ENCODE measurements at places on chromosomes 6 and 20. TPM values are rescaled to one million over a fixed set of nuclear protein-coding genes. Genes with fewer than 3 reads are reported as not detected.

The PRRT1 gene
- total RNA-seq, result 1.3 TPM

The IMPG1 gene
- not detected for total RNA-seq

The DYNLT2 gene
- total RNA-seq, result 0.64 TPM

The COL21A1 gene
- 173 TPM for total RNA-seq

The BPIFB6 gene
- total RNA-seq, result not detected

The TINAG gene
- total RNA-seq, result not detected

The ZC2HC1B gene
- not detected for total RNA-seq

GRCh38 chr20:34074101-34074760 is 37.8 kb downstream of the EIF2S2 start:
- no peak for DNase-seq
- H3K27ac ChIP-seq, result peak overlapping the region; percentile 45
- H3K4me1 ChIP-seq, result peaks cover 14% of the 10 kb centered on the region
- H3K4me3 ChIP-seq, result no peak overlapping the region

DNA sequence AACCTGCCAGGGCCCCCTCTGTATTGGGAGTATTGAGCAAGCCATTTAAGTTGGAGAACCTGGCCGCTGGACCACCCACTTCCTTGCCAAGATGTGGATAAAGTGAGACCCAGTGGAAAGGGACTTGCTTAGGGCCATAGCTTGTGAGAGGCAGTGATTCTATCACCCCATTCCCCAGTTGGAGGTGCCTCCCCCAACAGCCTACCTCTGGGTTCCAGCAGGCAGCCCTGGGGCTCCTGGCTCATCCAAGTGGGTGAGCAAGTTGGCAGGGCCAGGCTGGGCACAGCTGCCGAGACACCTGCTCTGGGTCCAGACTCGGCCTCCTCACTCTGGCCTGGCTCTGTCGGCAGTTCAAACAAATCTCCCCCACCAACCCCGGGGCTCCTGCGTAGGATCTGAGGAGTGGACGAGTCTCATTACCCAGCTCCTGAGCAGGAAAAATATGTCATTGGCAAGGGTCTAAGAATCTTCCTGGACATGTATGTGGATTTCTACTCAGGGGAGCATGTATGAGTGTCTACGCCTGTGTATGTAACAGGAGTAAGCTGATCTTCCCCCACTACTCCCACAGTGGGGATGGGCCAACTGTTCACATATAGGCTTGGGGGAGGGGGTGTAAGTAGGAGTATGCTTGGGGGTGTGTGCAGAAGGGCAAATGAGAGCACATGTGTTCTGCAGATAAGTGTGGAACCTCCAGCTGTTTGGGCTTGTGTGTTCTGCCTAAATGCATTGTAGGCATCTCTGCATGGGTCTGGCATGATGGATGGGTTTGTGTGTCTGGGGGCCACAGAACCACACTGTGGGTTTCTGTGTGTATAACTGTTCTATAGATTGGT is 1.9 kb downstream of the ID1 start:
- DNase-seq, result no peak
- H3K4me3 ChIP-seq, result peak overlapping the region; percentile 99
- peak overlapping the region; percentile 81 for H3K27ac ChIP-seq
- H3K36me3 ChIP-seq, result no peaks in the 10 kb centered on the region
- H3K4me1 ChIP-seq, result peaks cover 62% of the 10 kb centered on the region

DNA sequence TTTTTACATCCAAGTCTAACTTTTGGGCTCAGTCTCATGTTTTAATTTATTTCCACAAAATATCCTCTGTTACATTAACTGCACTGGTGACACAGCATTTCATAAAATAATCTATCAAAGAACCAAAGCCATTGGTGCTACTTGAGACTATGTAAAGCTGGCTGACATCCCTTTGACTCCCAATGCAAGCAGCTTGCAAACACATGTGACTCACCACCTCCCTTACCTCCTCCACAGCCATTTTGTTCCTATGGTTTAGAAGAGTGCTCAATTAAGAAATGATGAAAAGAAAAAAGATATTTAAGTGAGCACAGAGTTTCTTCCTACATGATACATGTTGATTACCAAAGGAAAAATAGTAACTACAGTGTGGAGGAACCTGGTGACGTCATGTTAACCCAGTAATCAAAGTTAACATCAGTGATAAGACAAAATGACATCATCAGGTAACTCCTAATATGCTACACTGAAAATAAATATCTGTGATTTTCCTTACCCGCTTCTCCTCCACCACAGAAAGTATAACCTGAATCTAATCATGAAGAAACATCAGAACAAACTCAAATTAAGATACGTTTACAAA is 53.3 kb upstream of the LGSN start:
- H3K4me1 ChIP-seq, result no peaks in the 10 kb centered on the region
- no peak overlapping the region for H3K27ac ChIP-seq
- no peak overlapping the region for H3K4me3 ChIP-seq
- H3K36me3 ChIP-seq, result no peaks in the 10 kb centered on the region

GRCh38 chr6:6597682-6598081 is 9.2 kb downstream of the LY86 start:
- no peak for DNase-seq
- H3K4me1 ChIP-seq, result peaks cover 5% of the 10 kb centered on the region

GRCh38 chr20:19783966-19784401 is 25.9 kb downstream of the RIN2 start:
- no peak overlapping the region for H3K4me3 ChIP-seq
- no peaks in the 10 kb centered on the region for H3K27me3 ChIP-seq
- H3K4me1 ChIP-seq, result peaks cover 71% of the 10 kb centered on the region
- H3K27ac ChIP-seq, result peak overlapping the region; percentile 97
- peaks cover 2% of the 10 kb centered on the region for H3K36me3 ChIP-seq
- no peak for DNase-seq

- DNase-seq, result no peak
- H3K4me1 ChIP-seq, result peaks cover 30% of the 10 kb centered on the region
- peaks cover 1% of the 10 kb centered on the region for H3K27me3 ChIP-seq
- H3K36me3 ChIP-seq, result no peaks in the 10 kb centered on the region
- H3K27ac ChIP-seq, result peak overlapping the region; percentile 89
- peak overlapping the region; percentile 79 for H3K4me3 ChIP-seq
Measured at GRCh38 chr6:70667256-70667710, 400 bp upstream of the SMAP1 start.

DNA sequence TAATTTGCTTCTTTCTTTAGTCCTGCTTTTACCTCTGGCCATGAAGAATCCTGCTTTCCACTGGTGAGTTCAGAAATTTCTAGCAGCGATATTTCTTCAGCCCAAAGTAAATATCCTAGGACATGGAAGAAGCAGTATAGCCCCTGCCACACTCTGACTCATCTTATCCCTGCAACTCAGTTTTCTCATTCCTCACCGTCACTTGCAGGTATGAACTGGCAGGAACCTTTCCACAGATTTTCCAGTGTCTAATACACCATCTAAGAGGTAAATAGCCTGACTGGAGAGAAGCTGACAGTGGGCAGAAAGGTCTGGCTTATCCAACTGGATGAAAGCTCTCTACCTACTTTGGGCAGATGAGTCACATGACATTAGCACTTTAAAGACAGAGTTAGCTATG is 816.7 kb upstream of the FLRT3 start:
- DNase-seq, result no peak
- no peak overlapping the region for H3K27ac ChIP-seq

GRCh38 chr6:144179828-144180227 is 29.5 kb downstream of the STX11 start:
- H3K4me1 ChIP-seq, result peaks cover 6% of the 10 kb centered on the region
- no peak overlapping the region for H3K27ac ChIP-seq
- no peak for DNase-seq

DNA sequence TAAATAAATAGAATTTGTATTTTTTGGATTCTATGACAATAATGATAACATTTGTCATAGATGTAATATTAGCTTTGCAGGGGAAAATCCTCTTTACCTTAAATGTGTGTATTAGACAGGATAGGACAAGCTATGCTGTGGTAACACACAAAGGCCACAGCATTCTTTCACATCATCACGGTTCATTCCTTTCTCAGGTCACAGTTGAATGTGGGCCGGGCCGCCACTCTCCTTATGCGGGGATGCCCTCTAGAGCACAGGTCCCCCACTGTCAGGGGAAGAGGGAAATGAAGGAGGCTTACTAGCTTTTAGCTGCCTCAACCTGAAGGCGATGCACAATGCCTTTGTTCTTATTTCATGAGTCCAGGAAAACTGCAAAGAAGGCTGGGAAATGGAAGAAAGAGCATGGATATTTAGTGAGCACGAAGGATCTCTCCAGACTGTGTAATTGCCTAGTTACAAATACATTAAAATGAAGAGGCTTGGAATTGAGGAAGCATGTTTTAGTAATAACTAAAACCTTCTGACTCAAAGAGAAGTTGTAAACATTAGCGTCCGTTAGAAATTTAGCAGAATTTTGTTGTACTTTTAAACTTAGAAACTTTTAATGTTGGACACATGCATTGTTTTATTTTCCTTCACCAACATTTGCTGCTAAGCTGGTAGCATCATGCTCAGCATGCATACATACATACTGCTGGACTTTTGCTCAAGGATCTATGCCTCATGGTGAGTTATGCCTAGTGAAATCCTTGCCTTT is 248.9 kb upstream of the FOXQ1 start:
- no peaks in the 10 kb centered on the region for H3K36me3 ChIP-seq
- no peak overlapping the region for H3K4me3 ChIP-seq

GRCh38 chr6:43052842-43053544 is 658 bp downstream of the CUL7 start:
- no peak for DNase-seq
- H3K4me3 ChIP-seq, result peak overlapping the region; percentile 98
- peaks cover 27% of the 10 kb centered on the region for H3K36me3 ChIP-seq
- peak overlapping the region; percentile 97 for H3K27ac ChIP-seq
- H3K4me1 ChIP-seq, result peaks cover 46% of the 10 kb centered on the region

GRCh38 chr6:93792746-93793145 is 373.4 kb upstream of the EPHA7 start:
- H3K4me1 ChIP-seq, result peaks cover 73% of the 10 kb centered on the region
- H3K27me3 ChIP-seq, result no peaks in the 10 kb centered on the region
- H3K4me3 ChIP-seq, result peak overlapping the region; percentile 8
- peak overlapping the region; percentile 79 for H3K27ac ChIP-seq

DNA sequence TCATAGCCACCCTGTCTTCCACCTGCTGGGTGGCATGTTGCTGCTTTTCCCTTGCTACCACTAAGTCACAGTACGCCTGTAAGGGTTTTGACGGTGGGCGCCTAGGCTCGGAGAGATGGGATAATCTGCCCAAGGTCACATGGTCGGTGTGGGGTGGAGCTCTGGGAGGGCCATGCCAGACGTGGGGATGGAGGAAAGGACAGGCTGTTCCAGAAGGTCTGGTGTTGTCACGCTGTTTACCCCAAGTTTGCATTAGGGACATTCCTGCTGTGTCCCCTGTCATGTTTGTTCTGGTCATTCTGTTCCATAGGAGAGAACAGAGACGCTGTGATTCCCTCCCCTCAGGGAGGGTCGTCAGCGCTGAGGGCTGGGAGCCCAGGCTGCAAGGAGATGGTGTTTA is 16.1 kb downstream of the IP6K3 start:
- peaks cover 6% of the 10 kb centered on the region for H3K36me3 ChIP-seq
- no peak overlapping the region for H3K27ac ChIP-seq
- H3K4me3 ChIP-seq, result no peak overlapping the region
- no peaks in the 10 kb centered on the region for H3K27me3 ChIP-seq
- DNase-seq, result no peak
- H3K4me1 ChIP-seq, result no peaks in the 10 kb centered on the region

DNA sequence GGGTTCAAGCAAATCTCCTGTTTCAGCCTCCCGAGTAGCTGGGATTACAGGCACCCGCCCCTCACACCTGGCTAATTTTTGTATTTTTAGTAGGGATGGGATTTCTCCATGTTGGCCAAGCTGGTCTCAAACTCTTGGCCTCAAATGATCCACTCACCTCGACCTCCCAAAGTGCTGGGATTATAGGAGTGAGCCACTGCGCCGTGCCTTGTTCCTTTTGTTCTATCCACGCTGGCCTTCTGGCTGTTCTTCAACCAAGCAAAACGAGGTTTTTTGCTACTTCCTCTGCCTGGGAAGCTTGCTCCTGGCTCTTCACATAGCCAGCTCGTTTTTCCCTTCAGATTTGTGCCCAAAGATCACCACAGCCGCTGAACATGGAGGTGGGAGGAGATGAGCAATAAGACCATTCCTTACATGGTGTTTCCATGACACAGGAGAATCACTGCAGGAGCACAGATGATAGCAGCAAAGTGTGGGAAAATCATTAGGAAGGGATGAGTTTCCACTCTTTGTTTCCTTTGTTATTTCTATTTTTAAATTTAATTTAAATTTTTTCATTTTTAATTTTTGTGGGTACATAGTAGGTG is 201.0 kb upstream of the ZNF217 start:
- peaks cover 34% of the 10 kb centered on the region for H3K4me1 ChIP-seq
- no peaks in the 10 kb centered on the region for H3K36me3 ChIP-seq
- H3K27me3 ChIP-seq, result no peaks in the 10 kb centered on the region
- no peak for DNase-seq
- H3K4me3 ChIP-seq, result no peak overlapping the region
- peak overlapping the region; percentile 89 for H3K27ac ChIP-seq

DNA sequence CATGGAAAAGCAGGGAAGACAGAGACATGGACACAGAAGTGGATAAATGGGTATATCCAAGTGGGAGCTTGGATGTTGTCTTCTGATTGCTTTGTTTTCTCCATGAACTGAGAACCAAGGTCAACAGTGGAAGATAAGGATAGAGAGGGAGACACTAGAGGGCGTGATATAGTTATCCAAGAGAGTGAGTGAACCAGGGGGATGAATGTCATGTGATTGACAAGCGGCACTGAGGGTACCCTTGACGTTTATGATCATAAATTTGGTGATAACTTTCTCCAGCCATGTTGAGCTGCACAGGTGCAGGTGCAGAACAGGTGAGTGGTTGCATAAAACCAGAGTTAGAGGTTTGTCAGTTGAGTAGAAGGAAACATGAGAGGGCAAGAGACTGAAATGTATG is 20.7 kb downstream of the EBF4 start:
- peaks cover 10% of the 10 kb centered on the region for H3K27me3 ChIP-seq
- no peaks in the 10 kb centered on the region for H3K4me1 ChIP-seq
- H3K36me3 ChIP-seq, result peaks cover 5% of the 10 kb centered on the region
- no peak for DNase-seq
- H3K27ac ChIP-seq, result no peak overlapping the region

- H3K27me3 ChIP-seq, result no peaks in the 10 kb centered on the region
- H3K4me3 ChIP-seq, result no peak overlapping the region
- no peaks in the 10 kb centered on the region for H3K4me1 ChIP-seq
- H3K36me3 ChIP-seq, result no peaks in the 10 kb centered on the region
- DNase-seq, result no peak
- no peak overlapping the region for H3K27ac ChIP-seq
Measured at GRCh38 chr6:46258249-46258648, 87.5 kb upstream of the ENPP5 start.

- H3K4me1 ChIP-seq, result peaks cover 34% of the 10 kb centered on the region
- peaks cover 2% of the 10 kb centered on the region for H3K36me3 ChIP-seq
- no peak overlapping the region for H3K27ac ChIP-seq
- no peak overlapping the region for H3K4me3 ChIP-seq
- no peaks in the 10 kb centered on the region for H3K27me3 ChIP-seq
Measured at GRCh38 chr6:45643126-45643525, 265.4 kb upstream of the SUPT3H start.

DNA sequence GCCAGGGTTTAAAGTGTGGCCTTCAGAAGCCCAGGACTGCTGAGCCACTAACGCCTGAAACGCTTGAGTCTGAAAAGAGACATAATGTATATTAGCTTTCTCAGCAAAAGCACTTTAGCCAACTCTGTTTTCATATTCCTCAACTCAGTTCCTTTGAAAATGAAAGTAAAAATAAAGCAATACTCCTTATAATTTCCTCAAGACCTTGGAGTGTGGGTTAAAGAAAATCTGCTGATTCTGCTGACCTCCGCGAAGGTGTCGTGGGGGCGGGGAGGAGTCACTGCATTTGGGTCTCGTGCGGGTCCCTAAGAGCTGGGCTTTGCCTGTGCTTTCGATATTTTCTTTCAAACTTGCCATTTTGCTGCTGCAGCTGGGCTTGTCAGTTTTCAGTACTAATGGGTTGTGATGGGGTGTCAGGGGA is 142.2 kb upstream of the ARID1B start:
- H3K27me3 ChIP-seq, result no peaks in the 10 kb centered on the region
- H3K27ac ChIP-seq, result no peak overlapping the region
- H3K36me3 ChIP-seq, result no peaks in the 10 kb centered on the region
- no peaks in the 10 kb centered on the region for H3K4me1 ChIP-seq

All from chondrocyte (in vitro differentiated cells).